Gastrocnemius medialis (tissue), 4 donors: ENCODE measurements at places on chromosomes 12 and 14.

DNA sequence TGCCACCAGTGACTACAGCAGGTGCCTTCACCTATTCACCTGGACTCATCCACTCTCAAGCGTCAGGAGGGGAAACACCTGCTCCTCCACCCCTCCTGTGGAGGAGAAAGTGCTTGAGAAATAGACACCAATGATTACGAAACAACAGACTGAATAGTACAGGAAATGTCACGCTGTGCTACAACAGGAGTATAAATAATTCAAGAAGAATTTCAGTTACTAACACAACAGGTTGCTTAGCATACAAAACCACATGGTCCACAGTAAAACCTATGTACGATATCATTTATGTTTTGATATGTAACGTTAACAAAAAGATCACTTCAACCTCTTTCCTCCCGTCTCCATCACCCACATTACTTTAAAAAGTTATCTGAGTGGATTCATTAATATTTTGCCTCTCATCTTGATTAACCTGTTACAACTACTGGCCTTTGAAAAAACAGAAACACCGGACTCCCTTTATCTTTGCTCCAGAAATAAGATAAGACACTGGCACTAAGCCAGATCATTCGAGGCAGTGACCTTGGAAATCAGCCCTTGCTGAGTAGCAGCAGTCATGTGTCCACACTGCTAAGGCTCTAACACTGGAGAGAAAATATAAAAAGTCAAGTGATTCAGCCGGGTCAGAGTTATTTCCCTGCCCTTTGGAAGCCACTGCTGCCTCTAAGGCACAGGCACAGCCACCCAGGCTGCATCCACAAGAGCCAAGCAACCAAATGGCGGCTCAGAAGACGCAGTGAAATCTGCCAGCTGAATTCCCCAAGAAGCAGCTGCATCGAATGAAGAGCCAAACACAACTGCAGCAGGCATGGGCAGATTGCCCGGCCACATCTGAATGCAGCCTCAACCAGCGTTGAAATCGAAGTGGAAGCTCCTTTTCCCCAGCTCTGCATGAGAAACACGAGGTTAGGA lies 40.9 kb downstream of the NT5DC3 start:
- peak; percentile 70 for DNase-seq

DNA sequence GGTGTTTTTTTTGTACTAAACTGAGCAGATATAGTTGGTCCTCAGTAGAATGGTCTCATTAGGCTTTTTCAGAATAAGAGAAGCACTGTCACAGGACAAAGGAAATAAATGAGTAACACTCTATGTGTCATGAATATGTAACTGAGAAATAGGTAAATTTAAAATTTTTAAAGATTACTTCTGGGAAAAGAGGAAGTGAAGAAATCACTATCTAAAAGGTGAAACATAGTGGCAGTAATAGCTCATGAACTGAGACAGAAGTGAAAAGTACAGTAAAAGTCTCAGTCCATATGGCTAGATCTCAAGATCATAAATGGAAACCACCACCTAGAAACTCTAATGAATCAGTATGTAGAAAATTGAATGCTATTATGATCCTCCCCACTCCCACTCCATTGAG lies 89.3 kb upstream of the TTC7B start:
- DNase-seq = no peak

GRCh38 chr12:52496590-52497071 lies 3.6 kb upstream of the KRT6A start:
- no peak for DNase-seq

- DNase-seq = no peak
These were observed 23.4 kb downstream of the HNRNPC start for GRCh38 chr14:21245813-21246212.
